Activated naive CD8-positive, alpha-beta T cell treated with anti-CD3 and anti-CD28 coated beads, Interleukin-2, amount 50 U/mL, for 16 hours (primary cell): ENCODE measurements at places on chromosomes 3 and 15.

GRCh38 chr15:51110171-51110570, 15.5 kb upstream of the TNFAIP8L3 start:
- no peak for DNase-seq

DNA sequence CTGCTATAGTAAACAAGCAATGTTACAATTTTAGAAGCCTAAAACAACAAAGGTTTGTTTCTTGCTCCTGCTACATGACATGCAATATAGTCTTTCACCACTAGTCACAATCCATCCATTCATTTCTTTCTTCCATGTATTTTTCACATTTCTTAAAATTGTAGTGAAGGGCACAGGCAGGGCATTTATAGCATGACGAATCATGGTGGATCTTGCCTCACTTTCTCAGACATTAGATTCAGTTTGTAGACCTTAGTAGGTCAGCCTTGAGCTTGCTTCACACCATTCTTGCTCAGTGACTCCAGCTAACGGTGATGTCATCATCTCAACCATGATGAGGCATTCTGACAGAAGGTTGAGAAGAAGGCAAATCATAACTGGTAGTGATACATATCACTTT, 546.8 kb downstream of the TBL1XR1 start:
- DNase-seq = no peak

GRCh38 chr15:35912196-35912595, 366.2 kb upstream of the DPH6 start:
- DNase-seq = no peak

GRCh38 chr3:105656651-105657504, 211.9 kb downstream of the CBLB start:
- no peak for DNase-seq

DNA sequence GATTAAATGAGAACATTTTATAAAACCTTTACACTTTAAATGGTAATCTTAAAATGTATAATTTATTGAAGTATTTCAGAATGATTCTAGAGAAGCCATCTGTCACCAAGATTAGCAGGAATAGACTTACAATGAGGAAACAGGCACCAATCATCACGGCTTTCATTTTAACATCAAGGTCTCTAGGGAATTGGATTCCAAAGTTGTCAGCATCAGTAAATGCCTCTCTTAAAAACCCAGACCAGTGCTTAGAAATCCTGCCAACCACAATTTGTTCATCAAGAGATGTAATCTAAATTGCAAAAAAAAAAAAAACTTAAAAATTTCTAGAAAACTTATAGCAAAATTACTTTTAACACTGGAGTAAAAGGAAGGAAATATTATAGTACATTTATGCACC, 20.3 kb downstream of the PLSCR2 start:
- no peak for DNase-seq

GRCh38 chr15:55552926-55553325, 35.2 kb downstream of the PYGO1 start:
- DNase-seq = no peak

- no peak for DNase-seq
Measured at GRCh38 chr15:27527490-27528067, 556.6 kb downstream of the GABRG3 start.

GRCh38 chr3:25663869-25664811, 567 bp downstream of the TOP2B start:
- peak; percentile 17 for DNase-seq

GRCh38 chr15:56794165-56794552, 60.9 kb upstream of the ZNF280D start:
- DNase-seq = no peak

- no peak for DNase-seq
Measured at GRCh38 chr15:98723195-98723594, 74.9 kb downstream of the IGF1R start.

DNA sequence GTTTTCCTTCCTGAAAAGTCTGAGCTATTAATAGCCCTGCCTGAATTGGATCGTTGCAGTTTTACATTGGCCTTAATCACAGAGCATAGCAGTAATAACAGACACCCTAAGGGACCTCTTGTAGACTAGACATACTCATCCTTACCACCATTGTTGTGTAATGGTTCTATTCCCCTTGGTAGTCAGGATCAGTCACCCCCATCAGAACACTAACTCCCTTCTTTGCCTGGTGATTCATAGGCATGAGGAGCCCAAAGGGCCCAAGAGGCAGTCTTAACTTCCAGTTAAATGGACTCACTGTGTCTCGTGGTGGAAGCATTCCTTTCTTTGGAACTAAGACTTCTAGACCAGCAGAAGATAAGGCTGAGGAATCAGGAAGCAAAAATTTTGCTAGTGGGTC, 20.2 kb downstream of the CGGBP1 start:
- no peak for DNase-seq

DNA sequence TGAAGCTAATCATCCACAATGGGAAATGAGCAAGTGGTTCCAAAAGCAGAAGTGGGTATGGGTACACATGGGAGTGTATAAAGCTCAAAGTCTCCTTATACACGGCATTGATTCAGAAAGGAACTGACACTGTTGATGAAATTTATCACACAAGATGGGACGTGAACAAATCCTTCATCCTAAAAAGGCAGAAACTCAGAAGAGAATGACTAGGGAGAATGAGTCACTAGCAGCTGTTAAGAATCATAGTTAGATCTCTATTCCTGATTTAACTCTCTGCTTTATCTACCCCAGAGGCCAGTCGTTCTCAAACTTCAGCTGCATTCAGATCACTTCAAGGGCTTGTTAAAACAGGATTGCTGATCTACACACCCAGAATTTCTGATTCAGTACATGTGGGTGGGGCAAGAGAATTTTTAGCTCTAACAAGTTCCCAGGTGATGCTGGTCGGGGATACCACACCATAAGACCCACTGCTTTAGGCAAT, 97.7 kb upstream of the PHLDB2 start:
- no peak for DNase-seq

DNA sequence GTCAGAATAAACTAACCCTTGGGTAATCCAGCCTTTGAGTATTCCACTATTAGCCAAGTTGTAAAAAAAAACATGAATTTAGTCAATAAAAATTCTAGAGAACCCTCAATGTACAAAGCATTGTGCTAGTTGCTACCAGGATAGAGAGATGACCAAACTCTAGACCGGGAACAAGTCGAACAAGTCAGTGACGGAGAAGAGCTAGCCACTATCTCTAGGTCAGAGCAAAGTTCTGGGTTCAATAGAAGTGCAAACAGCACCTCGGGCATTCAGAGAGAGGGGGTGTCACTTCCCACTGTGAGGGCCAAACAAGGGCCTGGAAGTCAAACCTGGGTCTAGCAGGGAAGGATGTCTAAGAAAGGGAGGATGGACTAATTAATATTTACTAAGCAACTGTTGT, 2.3 kb upstream of the ADCY5 start:
- no peak for DNase-seq

GRCh38 chr3:186417791-186418190, 55.8 kb upstream of the DGKG start:
- DNase-seq = no peak

- no peak for DNase-seq
Measured at GRCh38 chr15:100571592-100572167, 30.3 kb downstream of the LINS1 start.

- no peak for DNase-seq
Measured at GRCh38 chr15:76912430-76912829, 7.3 kb upstream of the SCAPER start.

- DNase-seq = no peak
Measured at GRCh38 chr15:57463360-57463759, 87.1 kb downstream of the CGNL1 start.

DNA sequence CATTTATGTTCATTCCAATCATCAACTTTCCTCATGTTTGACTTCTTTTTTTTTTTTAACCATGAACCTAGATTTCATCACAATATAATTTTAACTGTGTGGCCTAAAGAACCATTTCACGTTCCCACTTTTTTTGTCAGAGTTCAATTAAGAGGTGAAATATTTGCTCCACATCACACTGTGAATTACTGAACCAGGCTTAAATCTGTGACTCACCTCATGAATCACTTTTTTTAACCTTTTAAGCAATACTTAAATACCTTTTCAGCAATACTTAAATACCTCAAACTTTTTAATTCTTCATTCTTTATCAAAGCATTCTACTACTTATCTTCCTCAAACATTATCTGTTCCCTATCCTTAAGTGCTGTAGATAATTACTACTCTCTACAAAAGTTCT, 137.6 kb downstream of the SI start:
- DNase-seq = no peak

DNA sequence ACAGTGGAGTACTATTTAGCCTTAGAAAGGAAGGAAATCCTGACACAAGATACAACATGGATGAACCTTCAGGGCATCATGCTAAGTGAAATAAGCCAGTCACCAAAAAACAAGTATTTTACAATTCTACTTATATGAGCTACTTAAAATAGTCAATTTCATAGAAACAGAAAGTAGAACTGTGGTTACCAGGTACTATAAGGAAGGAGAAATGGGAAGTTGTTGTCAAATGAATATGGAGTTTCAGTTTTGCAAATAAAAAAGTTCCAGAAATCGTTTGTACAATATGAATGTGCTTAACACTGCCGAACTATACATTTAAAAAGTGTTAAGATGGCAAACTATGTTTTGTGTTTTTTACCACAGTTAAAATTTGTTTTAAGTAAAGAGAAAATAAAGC, 26.8 kb downstream of the TRANK1 start:
- DNase-seq = no peak

GRCh38 chr3:32780735-32781210, 37.0 kb upstream of the TRIM71 start:
- DNase-seq = no peak

- DNase-seq = no peak
Measured at GRCh38 chr3:59808446-59808845, 758.6 kb upstream of the CFAP20DC start.

GRCh38 chr3:157844216-157844615, 262.0 kb downstream of the SHOX2 start:
- DNase-seq = no peak

DNA sequence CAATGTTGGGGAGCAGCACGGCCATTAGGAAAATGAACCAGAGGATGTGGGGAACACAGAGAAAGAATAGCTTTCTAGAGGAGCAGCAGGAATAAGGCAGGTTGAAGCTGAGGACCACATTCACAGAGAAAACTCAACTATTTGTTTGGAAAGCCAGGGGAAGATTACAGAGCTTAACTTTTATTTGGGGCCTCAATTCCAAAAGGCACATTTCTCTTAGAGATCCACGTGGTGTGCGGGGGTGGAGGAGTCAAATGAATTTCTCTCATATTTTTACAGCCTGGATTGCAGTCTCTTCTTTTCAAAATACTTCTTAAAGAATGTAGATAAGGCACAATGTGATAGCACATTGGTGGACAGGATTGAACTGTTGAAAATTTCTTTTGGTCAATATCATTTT, 253.7 kb downstream of the ROBO1 start:
- no peak for DNase-seq

DNA sequence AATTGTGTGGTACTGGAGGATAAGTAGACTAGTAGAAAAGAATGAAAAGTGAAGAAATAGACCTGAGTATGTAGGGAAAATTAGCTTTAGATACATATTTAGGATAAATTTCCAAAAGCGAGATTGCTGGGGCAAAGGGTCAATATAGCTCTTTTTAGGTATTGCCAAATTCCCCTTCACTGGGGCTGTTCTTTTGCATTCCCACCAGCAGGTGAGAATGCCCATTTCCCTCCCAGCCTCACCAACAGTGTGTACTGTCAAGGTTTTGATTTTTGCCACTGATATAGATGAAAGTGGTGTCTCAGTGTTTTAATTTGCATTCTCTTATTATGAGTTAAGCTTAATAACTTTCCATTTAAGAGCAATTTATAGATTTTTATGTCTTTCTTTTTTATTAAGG, 35.7 kb upstream of the BHLHE40 start:
- no peak for DNase-seq
